ENCODE measurements at places on chromosomes 11 and 22. TPM values are rescaled to one million over a fixed set of nuclear protein-coding genes. Genes with fewer than 3 reads are reported as not detected.

GRCh38 chr11:20367313-20367948 lies 3.9 kb downstream of the HTATIP2 start:
- DNase-seq = no peak

DNA sequence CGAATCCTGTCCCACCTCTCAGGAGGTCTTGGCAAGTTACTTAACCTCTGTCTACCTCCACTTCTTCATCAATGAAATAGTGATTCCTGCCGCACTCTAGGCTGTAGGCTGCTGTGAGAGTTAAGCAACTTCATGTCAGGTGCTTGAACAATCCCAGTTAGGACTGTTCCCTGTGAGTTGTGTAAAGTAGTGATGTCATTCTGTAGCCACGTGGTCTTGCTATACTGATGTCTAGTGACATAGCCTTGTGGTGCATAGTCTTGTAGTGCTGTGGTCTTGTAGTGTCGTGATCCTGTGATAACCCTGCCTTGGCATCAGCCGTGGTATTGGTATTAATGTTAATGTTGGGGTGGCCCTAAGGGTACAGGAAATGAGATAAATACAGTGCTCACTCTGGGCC lies 30.3 kb upstream of the PRR5 start:
- no peak for DNase-seq

GRCh38 chr22:24133187-24133965 lies 47.9 kb upstream of the SUSD2 start:
- no peak for DNase-seq

DNA sequence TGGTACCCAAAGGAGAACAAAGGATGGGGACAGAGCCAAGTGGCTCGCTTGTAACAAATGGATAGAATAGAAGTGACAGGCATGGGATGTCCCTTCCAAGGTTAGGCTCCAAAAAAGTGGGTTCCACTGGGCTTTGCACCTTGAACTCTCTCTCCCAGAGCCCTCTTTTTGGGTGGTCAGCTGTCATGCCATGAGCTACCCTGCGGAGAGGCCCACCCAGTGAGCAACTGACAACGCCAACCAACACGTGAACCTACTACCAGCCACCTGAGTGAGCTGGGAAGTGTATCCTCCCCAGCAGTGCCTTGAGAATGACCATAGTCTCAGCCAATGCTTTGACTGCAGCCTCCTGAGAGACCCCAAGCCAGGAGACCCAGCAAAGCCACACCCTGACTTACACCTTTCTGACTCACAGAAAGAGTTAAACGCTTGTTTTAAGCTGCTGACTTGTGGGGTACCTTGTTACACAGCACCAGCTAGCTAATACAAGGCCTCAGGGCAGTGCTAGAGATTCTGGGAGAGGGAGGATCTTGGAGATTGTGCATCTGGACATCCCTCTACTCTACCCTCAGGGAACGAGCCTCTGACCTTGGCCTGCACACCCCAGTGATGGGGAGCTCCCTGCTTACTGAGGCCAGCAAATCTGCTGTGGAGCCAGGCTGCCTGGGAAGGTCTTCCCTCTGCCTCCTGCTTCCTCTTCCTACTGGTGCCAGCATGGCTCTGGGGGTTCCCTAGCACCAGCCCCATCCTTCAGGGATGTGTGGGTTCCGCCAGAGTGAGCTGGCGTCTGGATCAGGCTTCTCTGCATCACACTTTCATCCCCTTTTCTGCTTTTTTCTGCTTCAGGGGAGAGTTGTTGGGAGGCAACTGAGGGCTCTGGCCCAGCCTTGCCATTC lies 29.1 kb upstream of the RFPL3 start:
- DNase-seq = no peak

Gene PATE2
- polyA plus RNA-seq = not detected

Gene SMC1B
- polyA plus RNA-seq = 0.25 TPM

Gene CALCB
- polyA plus RNA-seq = 2.7 TPM

DNA sequence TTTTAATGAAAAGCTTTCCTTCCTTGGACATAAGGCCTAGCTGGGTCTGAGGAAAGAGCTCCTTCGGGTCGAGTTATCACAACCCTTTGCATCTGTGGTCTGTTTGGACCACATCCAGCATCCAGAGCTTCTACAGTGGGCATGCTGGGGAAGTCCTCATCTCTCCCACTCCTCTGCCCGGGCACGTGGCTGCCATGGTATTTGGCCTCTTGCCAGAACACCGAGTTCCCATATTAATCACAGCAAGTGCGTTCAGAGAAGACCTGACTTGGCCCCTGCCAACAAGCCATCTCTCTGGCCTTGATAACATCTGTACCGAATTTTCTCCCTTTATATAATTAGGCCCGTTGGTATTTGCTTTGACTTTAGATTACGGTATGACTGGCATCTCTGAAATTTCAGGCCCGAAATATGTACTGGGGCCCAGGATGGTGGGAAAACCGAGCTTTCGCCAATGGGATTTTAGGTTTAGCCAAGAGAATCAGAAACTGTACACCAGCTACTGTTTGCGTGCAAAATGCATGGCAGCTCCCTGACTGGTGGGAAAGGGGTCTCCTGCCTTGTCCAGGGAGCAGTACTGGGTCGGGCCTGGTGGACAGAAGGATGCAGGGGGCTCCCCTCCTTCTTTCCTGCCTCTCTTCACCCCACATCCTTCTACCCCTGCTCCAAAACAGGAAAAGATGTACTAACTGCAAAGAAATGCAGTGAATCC lies 90.0 kb downstream of the MICAL2 start:
- DNase-seq = no peak

- DNase-seq = no peak
Observed at GRCh38 chr22:26921726-26922125, 264.3 kb downstream of the MIAT start.

Gene ZNF70
- 5.0 TPM for polyA plus RNA-seq

- DNase-seq = no peak
Observed at GRCh38 chr11:71186806-71187205, 65.6 kb downstream of the SHANK2 start.

DNA sequence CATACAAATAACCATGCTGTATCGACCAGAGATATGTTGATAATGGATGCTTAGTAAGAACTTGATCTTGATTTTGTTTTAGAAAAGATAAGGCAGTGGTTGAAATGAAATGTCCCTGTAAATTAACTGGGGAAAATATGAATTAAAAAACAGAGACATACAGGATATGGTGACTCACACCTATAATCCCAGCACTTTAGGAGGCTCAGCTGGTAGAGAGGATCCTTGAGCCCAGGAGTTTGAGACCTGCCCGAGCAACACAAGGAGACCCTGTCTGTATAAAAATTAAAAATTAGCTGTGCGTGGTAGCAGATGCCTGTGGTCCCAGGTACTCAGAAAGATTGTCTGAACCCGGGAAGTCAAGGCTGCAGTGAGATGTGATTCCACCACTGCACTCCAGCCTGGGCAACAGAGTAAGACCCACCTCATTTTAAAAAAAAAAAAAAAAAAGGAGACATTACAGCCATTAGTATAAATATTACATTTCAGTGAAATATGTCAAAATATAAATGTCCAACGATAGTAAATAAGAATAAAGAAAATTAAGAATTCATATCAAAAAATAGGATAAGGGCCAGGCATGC lies 4.6 kb downstream of the PICALM start:
- no peak for DNase-seq

Gene BBOX1
- 51.7 TPM for polyA plus RNA-seq

DNA sequence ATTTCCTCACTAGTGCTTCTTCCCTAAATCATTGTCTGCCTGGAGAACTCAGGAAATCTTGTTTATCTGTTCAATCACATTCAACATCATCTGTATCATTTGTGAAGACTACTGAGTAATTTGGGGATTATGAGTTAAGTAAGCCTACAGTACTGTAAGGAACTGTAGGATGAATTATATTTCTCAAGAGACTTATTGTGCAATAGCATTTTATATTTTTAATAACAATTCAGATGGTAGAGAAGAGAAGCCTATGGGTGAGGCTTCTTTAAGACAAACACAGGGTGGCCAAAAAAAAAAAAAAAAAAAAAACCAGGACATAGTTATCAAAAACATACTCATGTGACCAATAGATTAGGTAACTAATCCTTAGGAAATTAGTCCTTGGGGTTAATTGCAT lies 282.7 kb downstream of the FAM181B start:
- no peak for DNase-seq

- no peak for DNase-seq
Observed at GRCh38 chr22:28609921-28610320, 69.7 kb downstream of the TTC28 start.

DNA sequence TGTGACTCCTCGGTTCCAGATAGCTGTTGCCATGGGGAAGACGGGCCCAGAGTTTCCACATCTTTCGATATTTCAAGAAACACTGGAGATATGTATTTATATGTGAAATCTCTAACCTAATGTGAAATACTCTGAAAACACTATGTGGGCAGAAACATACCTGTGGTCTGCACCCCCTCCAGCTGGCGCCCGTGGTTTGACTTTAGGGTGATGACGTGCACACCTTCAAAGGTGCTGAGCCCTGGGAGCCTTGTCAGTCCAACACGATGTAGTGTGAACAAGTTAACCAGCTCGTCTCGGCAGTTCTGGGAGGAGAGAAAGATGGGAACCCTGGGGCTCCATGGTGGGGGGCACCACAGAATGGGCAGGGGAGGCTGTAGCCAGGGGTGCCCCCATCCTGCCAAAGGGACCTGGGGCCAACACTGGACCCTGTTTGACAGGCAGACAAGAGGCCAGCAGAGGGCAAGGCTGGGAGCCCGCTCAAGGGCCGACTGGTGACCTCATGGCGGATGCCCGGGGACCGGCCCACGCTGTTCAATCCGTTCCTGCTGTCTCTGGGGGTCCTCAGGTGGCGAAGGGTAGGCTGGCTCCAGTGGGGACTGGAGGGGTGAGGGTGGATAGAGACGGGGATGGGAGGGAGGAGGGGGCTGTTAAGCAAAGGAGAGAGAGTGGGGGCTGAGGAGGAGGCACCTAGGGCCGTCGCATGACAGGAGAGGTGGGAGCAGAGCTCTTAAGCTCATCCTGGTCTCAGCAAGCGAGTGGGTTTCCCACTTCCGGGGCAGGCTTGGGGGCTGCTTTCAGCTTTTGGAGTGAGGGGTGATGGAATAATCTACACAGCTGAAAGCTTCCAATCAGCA lies 43.8 kb downstream of the TRIOBP start:
- DNase-seq = no peak

DNA sequence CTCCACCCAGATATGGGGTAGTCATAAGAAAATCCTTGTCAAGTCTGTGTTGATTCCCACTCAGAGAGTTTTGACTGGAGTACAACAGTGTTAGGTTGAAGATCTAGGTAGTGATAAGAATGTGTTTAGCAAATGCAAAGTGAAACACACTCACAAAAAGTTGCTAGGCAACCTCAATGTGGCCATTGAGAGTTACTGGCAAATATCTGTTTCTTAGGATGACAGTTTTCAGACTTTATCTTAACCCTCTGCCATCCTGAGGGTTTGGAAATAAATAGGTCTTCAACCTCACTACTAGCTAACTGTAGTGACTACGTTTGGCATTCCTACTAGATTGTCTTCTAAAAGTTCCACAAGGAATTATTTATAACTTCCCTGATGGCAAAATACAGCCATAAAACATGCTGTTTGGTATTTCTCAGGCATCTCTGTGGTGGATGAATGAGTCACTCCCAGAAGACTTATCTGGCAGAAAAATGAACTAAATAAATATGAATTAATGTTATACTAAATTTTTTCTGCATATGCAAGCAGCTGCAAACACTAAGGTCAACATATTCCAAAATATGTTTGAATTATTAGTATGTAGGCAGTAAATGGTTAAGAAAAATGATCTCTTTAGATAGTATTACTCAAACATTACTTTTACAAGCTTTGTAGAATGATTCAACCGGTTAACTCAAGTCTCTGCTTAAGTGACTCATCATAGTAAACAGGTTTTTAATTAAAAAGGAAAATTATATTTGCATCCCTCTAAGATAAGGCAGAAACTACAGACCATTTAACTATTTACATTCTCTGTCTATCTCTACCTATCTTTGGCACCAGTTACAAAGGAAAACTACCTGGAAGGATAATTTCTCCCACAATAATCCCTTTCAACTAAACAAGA lies 17.1 kb upstream of the SYTL2 start:
- DNase-seq = no peak

- DNase-seq = no peak
Observed at GRCh38 chr11:17381156-17381555, 7.3 kb downstream of the KCNJ11 start.

DNA sequence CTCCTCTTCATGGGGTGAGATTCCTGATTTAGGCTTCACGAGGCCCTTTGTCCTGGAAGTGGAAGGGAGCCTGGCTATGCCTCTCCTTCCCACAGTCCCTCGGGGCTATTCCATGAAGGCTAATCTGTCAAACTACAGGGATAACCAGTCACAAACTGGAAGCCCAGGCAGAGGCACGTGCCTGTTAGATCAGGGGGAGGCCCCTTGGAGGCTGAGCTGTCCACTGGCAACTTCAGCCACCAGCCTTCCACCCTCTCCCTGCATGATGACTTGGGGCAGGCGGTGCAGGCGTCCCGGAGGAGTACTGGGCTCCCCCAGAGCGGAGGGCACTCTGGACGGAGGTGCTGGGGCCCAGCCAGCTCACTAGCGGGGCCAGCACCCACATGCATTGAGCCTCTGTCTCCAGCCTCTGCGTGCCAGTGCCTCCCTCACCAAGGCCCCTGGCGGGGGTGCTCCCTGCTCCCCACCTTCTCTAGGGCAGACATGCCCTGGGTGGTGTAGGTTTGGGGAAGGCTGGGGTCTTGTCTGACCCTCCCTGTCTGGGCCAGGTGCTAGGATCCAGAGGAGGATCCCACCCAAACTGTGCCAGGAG lies 42.9 kb downstream of the WNT11 start:
- DNase-seq = no peak

DNA sequence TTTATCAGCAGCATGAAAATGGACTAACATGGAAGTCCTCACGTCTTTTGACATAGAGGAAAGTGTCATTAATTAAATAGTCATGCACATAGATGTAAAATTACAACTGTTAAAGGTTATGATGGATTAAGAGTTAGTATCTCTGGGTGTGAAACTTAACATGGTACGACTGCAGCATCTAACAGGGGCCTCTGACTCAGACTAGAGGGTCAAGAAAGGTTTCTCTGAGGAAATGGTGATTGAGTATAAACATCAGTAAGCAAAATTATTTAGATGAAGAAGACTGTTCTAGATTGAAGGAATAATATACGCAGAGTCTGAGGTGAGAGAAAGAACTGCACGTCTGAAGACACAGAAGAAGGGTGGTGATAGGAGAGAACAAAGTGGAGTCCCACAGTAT lies 42.1 kb upstream of the GAB2 start:
- DNase-seq = no peak

GRCh38 chr11:133619973-133620372 lies 87.7 kb upstream of the OPCML start:
- DNase-seq = no peak

DNA sequence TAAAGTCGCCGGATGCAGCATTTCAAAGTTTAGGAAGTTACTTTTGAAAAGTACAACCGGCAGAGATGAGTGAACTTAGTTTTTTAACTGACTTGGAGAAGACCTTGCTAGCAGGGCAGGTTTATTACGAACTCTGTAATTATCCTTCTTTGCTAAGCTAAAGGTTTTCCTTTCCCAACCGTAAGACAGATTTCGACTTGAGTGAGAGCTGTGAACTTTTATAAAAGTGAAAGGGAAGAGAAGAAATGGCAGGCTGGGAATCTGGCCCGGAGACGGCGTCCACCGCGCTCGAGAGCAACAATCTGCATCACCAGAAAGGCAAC lies 659 bp upstream of the TEAD1 start:
- no peak for DNase-seq
